ENCODE measurements at places on chromosomes 3 and 15.

- DNase-seq: no peak
These were observed 27.6 kb upstream of the UBE2E2 start for GRCh38 chr3:23175341-23176083.

DNA sequence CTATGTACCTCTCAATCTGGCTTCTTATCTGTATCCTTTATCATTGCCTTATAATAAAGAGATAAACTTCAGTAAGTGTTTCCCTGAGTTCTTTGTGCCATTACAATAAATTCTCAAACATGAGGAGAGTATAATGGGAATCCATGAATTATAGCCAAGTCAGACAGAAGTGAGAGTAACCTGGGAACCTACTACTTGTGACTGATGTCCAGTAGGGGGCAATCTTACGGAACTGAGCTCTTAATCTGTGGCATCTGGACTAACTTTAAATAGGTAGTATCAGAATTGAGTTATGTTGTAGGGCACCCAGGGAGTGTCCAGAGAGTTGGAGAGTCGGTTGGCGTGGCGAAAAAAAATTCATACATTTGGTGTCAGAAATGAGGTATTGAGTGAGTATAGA lies 542.6 kb downstream of the ZBBX start:
- no peak for DNase-seq

- DNase-seq: no peak
These were observed 1264.4 kb downstream of the SI start for GRCh38 chr3:163813935-163814334.

GRCh38 chr3:63689285-63689684 lies 36.8 kb downstream of the SNTN start:
- DNase-seq: no peak

GRCh38 chr3:24604215-24604614 lies 109.6 kb upstream of the THRB start:
- DNase-seq: no peak

- peak; percentile 12 for DNase-seq
These were observed 8.8 kb upstream of the TTBK2 start for GRCh38 chr15:42929306-42929848.

- no peak for DNase-seq
These were observed 47.1 kb upstream of the SERPINI2 start for GRCh38 chr3:167521006-167521355.

- no peak for DNase-seq
These were observed 519.8 kb upstream of the GOLIM4 start for GRCh38 chr3:168615493-168616020.

- DNase-seq: no peak
These were observed 4.0 kb upstream of the WDR49 start for GRCh38 chr3:167657684-167658225.

- no peak for DNase-seq
These were observed 1.3 kb upstream of the IL16 start for GRCh38 chr15:81195339-81195864.

- no peak for DNase-seq
These were observed 4.3 kb upstream of the FAM107A start for GRCh38 chr3:58581328-58582091.

DNA sequence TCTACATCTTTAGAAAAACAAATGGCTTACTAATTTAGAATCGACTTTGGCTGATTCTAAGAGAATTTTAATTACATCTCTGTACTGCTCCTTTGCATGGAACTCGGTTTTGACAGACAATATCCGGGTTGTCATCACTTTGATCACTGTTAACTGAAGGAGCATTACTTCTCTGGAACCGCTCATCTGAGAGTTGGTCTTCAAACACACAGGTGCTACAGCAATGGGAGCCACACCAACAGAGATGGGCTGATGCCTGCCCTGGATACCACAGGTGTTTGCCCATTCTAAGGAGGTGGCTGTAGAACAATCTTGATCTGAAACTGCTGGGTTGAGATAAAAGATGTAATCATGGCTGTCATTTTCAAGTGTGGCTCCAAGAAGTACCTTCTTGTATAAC lies 21.6 kb downstream of the LINS1 start:
- DNase-seq: no peak

- no peak for DNase-seq
These were observed 115.5 kb upstream of the ALDH1A3 start for GRCh38 chr15:100763835-100764750.

GRCh38 chr3:40771112-40771511 lies 246.4 kb downstream of the ZNF621 start:
- DNase-seq: no peak

DNA sequence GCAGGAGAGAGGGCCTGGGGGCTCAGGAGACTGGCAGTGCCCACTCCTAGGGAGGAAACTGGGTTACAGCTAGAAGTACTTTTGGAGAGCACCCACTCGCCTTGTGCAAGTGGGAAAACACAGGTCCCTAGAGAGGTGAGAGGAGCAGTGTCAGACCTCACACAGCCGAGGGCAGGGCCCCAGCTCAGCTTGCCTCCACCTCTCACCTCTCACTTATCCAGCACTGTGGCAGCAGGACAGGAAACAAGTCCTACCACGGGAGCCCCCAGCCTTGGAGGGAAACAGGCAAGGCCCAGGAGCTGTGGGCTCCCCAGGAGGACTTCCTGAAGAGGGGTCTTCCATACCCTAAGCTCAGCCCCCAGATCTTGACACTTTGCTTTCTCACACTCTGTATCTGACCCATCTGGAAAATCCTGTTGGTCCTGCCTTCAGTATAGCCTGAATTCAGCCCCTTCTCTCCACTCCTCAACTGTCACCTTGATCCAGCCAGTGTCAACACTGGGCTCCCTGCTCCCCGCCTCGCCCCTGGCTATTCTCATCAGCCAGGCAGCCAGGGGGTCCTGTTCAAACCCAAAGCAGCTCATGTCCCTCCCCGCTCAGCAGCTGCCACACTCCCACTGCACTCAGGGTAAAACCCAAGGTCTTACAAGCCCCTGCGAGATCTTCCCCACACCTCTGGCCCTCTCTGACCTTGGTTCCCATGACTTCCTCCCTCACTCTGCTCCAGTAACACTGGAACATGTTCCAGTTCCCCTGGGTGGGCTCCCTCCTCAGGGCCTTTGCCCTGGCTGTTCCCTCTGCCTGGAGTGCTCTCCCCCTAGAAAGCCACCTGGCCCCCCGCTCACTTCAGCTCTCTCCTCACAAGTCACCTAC lies 870 bp upstream of the TMEM40 start:
- DNase-seq: no peak

- peak; percentile 21 for DNase-seq
These were observed 557 bp downstream of the TFG start for GRCh38 chr3:100709842-100710260.

DNA sequence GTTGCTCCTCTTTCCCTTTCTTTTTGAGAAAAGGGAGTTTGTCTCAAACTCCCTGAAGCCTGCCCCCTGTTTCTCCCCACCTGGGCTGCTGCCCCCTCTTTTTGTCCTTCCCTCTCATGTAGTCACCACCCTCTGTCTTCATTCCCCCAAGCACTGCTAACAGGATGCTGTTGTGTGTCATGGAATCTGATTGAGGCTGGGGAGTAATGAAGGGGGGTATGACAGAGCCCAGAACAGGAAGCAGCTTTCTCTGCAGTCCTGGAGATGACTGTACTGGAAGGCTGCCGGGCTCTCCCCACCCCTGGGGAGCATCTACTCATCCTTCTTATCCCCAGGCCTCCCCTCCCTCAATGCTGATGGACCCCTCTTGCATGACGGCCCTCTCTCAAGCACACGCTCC lies 181.6 kb downstream of the ABHD5 start:
- DNase-seq: peak; percentile 90

DNA sequence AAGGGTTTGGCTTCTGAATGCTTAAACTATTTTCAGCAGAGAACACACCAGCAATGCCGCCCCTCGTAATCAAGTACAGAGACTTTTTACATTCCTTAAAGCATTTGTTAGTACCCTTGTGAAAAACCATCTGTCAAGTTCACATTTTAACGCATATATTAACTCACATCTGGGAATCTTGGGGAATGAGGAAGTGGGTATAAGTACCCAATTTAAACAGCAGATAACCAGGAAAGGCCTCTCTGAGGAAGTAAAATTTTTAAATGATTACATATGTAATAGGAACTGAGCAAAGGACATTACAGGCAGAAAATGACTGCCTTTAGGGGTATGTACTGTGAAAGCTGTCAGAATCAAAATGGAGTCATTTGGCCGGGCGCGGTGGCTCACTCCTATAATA lies 12.8 kb upstream of the CFAP44 start:
- DNase-seq: no peak

DNA sequence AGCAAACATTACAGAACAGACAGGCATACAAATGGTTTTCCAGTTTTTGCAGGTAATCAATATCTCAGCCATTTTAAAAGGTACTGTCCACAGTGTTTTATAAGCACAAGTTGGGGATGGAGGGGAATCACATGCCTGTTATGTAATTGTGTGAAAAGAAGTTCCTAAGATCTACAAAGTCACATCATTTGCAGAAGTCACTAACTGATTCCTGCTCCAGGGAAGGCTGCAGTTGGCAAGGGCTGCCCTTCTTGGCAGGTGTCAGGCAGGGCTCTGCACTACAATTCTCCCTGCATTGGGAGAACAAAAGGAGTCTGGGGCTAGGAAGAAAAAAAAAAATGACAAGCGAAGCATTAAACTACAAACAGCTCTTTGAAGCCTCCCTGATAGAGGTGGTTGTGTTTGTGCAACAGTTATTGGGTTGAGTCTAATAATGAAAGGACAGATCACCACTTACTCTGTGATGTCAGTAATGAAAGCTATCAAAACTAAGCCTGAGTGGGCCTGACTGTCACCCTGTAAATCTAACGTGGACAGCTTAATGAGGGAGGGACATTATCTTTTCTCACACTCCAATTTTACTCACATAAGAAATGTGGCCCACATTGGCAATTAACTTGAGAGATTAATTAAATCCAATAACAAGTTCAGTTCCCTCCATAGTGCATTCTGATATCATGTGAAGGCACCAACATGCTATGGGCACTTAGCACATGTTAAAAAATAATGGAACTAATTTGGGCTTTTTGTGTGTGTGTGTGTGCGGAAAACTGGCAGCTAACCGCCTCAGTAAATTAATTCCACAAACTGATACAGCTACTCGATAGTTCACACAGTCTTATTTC lies 242.9 kb downstream of the FHIT start:
- no peak for DNase-seq

- DNase-seq: no peak
These were observed 15.0 kb downstream of the GCSAM start for GRCh38 chr3:112117841-112118571.

- DNase-seq: no peak
These were observed 29.5 kb downstream of the CTDSPL start for GRCh38 chr3:37891227-37891626.

DNA sequence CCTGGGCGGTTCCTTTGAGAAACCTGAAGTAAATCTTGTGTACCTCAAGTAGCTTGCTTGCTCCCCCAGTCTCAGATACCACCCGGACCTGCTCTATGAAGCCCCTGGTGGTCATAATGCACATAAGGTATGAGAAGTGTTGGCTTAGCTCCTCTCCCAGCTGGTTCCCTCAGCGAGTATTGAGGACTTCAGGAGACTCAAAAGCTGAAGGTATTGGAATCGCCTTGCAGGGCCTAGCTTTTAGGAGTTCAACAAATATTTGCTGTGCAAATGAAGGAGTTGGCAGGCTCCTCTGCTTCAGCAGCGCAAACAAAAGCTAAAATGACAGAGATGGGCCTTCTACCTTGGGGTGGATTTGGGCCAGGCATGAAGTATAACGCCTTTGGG lies 1.7 kb downstream of the CMTM8 start:
- DNase-seq: peak; percentile 21

DNA sequence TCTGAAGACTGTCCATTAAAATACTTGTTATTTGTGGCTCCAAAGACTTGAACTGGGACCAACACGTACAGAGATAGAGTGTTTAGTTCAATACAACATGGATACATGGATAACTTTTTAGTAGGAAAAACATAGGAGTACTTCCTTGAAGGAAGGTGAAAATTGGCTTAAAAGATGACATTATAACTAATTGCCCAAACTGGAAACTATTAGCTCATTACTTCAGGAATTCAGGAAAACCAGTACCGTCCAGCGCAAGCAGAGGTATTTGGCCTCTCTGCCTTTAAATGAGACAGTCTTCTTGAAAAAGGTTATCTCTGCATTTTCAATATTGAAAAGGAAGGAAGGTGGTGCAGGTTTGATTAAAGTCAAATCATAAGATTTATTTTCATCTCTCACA lies 234.5 kb downstream of the IL5RA start:
- DNase-seq: no peak

- no peak for DNase-seq
These were observed 1050.6 kb upstream of the ALCAM start for GRCh38 chr3:104316118-104316517.

- DNase-seq: no peak
These were observed 174.5 kb downstream of the GOLGA6L6 start for GRCh38 chr15:20367093-20367492.

DNA sequence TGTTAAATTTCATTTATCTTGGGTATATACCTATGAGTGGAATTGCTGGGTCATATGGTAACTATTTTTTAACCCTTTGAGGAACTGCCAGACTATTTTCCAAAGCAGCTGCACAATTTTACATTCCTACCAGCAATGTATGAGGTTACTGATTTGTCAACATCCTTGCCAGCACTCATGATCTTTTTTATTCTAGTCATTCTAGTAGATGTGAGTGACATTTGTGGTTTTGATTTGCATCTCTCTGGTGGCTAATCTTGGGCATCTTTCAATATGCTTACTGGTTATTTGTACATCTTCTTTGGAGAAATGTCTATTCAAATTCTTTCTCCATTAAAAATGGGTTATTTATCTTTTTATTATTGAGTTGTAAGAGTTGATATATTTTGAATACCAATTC lies 21.3 kb upstream of the LRRC58 start:
- no peak for DNase-seq

DNA sequence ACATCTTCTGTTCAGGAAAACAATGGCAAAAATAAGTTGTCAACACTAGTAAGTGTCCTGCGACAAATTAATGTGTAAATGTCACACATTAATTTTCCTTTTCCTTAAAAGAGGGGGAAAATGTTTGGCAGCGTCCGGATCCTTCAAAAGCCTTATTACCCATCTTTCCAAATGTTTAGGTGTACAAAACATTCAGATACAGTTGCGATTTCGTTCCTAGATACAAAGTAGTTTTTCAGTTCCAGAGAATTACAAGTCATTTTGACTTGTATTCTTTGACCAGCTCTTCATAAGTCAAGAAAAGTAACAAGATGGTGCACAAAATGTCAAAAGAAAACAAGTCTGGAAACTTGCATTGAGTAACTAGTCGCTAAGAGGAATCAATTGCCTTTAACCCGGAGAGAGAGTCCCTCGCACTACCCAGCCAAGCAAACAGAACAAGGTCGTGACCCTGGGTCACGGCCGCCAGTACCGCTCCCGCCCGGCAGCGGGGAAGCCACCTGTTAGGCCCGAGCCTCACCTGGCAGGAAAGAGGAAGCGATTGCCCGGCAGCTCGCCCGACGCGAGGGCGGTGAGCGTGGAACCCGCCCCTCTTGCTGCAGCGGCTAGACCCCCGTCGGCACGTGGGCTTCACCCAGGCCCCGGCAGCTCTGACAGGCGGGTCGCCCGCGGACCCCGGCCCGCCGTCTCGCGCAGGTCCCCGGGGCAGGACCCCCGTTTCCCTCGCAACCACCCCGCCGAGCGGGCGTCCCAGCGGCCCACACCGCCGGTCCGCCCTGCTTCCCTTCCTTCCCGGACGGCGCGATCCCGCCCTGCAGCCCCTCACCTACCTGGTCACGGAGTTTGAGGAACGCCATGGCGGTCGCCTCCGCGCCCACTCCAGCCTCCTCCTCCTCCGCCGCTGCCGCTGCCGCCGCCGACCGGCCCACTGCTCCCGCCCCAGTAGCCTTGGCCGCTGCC lies 61.0 kb upstream of the ANKRD28 start:
- peak; percentile 5 for DNase-seq

Measured in hepatic stellate cell (primary cell).